ENCODE measurements at places on chromosomes 4 and X.

GRCh38 chrX:152917656-152918579 is 20.1 kb downstream of the ZNF185 start:
- DNase-seq: no peak

DNA sequence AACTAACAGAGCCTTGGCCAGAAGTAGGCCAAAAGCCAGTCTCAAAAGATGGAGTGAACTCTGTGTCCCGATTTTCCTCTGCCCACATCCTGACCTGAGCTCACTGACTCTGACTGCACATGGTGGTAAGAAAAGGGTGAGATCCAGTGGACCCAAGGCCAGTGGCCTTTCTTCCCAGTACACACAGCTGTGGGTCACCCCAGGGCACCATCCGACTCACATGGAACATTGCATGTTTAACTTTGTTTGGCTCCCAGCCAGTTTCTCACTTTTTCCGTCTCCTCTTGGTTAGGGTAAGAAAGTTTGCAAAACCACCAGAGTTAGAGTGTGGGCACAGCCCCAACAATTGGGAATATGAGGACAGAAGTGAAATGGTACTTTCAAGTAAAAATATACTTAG is 69.8 kb downstream of the GAB1 start:
- DNase-seq: no peak

DNA sequence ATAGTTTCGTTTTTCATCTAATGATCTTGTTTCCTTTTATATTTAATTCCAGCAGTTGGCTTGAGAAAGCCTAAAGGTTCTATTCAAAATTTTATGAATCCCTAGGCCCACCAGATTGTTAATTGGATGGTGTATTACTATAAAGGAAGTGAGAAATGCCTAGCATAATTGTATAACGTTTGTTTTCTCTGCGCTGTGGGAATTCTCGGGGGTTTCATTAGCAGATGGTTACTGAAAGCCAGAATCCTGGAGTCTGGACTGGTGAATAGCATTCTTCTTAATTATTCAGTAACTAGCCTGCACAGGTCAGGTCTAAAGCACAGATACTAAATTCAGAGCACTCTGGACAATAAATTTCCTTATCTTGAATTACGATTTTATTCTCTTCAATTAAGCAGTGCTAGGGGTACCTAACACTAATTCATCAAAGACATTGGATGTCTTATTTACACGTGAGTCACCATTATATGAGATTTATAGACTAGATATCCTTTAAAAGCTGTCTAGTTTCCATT is 459.4 kb downstream of the DTHD1 start:
- no peak for DNase-seq

GRCh38 chrX:139930916-139931645 is 1.8 kb downstream of the ATP11C start:
- DNase-seq: no peak

- no peak for DNase-seq
These were observed 150.1 kb downstream of the NAA11 start for GRCh38 chr4:79175716-79176115.

DNA sequence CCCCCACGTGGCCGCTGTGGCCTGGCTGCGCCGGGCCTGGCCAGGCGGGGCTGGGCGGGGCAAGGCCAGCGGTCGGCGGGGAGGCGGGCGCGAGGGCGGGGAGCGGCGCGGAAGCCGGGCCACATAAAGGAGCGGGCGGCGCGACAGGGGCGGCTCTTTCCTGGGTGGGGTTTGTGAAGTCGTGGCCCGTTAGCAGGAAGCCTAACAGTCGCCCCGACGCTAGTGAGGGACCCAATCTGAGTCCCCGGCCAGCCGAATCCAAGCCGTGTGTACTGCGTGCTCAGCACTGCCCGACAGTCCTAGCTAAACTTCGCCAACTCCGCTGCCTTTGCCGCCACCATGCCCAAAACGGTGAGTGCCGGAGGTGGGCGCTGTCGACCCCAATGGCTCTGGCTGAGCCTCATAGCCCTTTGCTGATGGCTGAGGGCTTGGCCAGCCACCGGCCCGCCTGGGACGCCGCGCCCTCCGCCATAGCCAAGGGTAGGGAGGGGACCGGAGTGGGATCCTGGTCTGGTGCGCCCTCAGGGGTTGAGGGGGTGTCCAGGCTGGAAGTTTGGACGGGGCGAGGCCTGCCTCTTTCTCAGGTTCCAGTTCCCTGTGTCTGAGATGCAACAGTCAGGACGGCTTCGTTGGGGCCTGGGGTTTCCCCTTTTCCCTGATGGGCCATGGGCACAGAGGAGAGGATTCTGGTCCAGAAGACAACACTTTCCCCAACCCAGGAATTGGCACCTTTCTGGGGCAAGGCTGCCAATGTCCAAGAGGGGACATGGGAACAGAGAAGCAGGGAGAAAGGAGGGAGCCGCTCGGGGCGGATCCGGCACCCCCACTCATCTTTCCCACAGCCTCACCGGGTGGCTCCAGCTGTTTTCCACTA is at the start of gene MSN:
TSS of gene MSN (plus strand) at position 152 of the 874 bp plus-strand sequence. CDS start at position 340, 188 bp downstream.
- peak; percentile 75 for DNase-seq

- no peak for DNase-seq
These were observed 134.4 kb downstream of the SMIM20 start for GRCh38 chr4:26048378-26048882.

DNA sequence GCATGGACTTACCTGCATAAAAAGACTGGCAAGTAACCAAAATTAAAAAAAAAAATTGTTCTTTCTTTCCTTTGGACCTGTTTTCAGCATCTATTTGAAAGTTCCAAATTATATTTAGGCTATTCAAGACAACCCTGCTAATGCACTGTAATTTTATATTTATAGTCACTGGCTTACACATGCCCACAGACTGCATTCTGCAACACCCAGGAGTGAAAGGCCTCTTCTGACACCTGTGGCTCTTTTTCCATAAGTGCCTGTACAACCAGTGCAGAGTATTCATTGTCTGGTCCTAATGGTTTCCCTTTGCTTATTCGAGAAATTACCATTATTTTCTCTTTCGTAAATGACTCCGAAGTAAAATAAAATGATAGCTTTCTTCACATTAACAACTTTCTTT is 143.3 kb downstream of the RNF150 start:
- DNase-seq: no peak

GRCh38 chr4:107094332-107094731 is 58.2 kb upstream of the DKK2 start:
- no peak for DNase-seq

GRCh38 chr4:159195361-159195769 is 92.5 kb downstream of the RAPGEF2 start:
- no peak for DNase-seq

- no peak for DNase-seq
These were observed 80.3 kb downstream of the GPC4 start for GRCh38 chrX:133335027-133335426.

- DNase-seq: no peak
These were observed 77.1 kb upstream of the LSM6 start for GRCh38 chr4:146098397-146098796.

- no peak for DNase-seq
These were observed 84.1 kb downstream of the SLC16A2 start for GRCh38 chrX:74505437-74505836.

GRCh38 chr4:15651676-15652075 is 3.5 kb downstream of the FBXL5 start:
- no peak for DNase-seq

DNA sequence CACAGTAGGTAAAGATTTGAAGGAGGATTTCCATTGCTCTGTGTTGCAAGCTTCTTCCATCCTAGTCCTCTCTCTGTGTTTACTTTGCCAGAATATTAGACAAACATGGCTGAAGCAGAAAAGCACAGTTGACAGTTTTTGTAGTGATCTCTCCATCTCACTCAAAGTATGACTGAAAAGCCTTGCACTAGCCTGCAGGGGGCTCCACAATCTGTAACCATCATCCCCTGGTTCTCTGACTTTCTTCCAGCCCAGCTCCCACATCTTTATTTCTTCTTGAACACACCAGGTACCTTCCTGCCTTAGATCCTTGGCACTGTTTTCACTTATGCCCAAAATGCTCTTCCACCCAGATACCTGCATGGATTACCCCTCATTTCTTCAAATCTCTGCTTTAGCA is 34.1 kb upstream of the HHIP start:
- no peak for DNase-seq

- DNase-seq: no peak
These were observed 3.3 kb downstream of the NUDT9 start for GRCh38 chr4:87425711-87426110.

GRCh38 chrX:40085102-40085551 is 12.6 kb downstream of the BCOR start:
- no peak for DNase-seq

DNA sequence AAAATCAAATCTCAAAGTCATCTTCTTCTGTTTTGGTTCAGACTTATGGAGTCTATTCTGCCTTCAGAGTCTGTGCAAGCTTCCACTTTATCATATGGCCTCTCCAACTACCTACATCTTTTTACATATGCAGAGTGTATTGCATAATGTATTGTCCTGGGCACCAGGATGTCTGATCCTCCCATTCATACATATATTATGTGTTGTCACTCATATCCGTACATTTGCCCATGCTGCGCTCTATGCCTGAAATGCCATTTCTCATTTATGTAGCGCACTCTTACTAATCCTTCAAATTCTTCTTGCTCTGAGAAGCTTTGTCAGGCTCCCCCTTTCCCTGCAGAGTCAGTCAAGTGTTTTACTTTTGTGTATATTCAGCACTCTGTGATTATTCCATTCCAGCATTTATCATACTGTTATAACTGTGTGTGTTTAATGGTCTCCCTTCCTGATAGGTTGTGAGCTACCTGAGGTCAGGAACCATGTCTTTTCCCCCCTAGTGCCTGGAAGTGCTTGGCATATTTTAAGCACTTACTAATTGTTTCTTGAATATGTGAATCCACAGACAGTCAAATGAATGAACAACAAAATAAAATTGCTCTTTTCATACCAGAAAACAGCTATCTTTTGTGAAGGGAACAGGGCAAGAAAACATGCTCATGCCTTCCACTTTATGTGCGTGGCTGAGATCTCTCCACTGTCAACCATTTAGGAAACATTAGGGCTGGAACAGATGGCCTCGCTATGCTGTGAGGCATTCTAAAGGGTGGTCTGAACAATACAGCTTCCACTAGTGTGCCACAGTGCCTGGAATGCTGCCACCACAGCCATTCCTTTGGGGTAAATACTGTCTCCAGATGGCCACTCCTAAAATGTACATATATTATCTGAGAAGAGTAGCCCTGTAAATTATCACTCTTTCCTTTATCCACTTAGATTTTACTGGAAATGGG is 81.8 kb downstream of the GLUD2 start:
- DNase-seq: no peak

DNA sequence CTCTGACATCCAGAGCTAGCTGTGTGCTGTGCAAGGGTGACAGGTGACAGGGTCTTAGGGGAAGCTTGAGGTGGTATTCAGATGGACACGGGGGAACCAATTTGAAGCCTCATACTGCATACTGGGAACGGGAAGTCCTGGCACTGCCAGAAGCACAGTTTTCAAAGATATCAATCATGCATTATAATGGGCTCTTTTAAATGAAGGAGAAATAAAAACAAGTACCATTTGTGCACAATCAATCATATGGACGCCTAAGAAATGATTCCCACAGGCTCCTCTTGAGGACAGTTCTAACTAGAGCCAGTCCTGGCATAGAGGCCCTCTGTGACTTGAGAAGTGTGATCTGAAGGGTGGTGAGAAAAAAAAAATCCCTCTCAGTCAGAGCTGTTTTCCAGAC is 50.9 kb downstream of the TSC22D3 start:
- DNase-seq: no peak

GRCh38 chr4:136369073-136369472 is 1163.2 kb downstream of the PCDH18 start:
- DNase-seq: no peak

- DNase-seq: no peak
These were observed 119.1 kb downstream of the SH3RF1 start for GRCh38 chr4:169151671-169152070.

DNA sequence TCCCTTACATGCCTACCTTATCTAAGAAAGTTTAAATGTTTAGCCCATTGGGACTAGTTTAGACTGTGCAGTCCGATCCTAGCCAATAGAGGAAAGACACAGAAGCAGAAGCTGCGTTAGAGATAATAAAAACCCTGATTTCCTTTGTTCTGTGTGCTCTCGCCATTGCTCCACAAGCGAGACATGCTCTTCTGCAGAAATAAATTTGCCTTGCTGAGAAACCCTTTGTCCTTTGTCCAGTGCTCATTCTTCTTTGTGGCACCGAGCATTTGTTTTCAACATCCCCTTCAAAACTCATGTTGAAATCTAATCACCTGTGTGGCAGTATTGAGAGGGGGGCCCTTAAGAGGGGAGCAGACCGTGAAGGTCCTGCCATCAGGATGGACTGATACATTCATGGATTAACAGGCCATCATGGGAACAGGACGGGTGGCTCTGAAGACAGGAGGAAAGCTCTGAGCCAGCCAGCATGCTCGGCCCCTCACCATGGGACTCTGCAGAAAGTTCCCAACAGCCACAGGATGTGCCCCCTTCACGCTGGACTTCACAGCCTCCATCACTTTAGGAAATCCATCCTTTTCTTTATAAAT is 94.5 kb downstream of the ABLIM2 start:
- no peak for DNase-seq

DNA sequence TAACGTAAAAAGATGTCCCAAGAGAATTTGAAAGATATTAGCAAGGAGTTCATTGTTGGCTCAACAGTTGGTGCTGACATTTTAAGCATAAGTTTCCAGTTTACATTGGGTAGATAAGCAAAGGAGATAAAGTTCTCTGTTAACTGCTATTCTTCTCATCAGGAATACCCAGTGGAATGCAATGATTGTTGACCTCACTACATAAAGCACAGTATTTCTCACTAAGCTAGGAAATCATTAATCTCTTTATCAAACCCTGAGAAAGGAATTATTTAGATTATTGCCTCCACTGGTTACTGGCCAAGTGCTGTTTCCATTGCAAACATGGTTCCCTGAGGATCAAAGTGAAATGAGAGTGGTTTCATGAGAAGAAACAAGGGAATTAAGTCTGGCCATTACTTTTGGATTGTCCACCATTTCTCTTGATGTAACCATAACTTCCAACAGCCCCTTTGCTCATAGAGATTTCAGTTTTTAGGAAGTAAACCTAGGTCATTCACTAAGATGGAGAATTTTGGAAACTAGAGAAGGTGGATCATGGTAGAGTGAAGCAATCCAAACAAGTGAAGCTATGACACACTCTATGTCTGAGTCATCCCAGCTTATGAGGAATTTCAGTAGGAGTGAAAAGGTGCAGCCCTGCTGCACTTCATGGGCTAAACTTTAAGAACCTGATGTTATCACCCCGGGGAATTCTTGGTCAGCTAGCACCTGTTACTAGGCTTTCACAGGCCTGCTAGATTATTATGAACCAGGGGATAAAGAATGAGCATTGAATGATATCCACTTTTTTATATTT is 163.4 kb downstream of the AREG start:
- DNase-seq: no peak

DNA sequence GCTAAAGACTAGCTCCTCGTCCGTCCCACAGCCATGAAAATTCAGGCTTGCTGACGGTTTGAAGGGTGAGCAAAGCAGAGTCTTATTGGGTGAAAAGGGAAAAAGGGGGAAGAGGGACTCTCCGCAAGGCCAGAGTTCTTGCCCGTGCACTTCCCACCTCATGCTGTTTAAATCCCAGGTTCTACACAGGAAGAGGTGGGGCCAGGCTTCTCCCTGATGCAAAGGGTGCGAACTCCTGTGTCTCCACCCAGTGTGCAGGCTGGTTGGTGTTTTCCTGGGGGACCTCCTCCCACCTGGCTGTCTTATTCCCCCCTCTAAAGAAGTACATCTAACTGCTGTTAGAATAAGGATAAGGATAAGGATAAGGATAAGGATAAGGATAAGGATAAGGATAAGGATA is 18.0 kb upstream of the LANCL3 start:
- DNase-seq: no peak

- no peak for DNase-seq
These were observed 1788.0 kb upstream of the TENM3 start for GRCh38 chr4:180455226-180455625.
